ENCODE measurements at places on chromosomes 7 and 10.

DNA sequence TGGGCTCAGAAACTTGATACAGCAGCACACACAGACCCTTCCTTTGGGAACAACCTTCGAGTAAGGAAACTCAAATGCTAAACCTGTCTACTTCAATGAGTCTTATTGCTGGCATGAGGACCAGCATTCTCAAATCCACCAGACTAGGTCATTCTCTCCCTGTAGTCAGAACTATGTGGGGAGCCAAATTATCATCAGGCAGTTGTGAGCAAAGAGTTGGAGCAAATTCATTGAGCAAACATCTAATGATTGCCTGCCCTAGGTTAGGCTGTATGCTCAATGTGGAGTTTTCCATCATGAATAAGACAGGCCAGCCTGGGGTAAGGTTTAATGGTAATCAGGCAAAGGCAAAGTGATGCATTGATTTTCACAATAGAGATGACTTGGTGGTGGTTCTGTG, 3.6 kb downstream of the EPDR1 start:
- no peak for DNase-seq

DNA sequence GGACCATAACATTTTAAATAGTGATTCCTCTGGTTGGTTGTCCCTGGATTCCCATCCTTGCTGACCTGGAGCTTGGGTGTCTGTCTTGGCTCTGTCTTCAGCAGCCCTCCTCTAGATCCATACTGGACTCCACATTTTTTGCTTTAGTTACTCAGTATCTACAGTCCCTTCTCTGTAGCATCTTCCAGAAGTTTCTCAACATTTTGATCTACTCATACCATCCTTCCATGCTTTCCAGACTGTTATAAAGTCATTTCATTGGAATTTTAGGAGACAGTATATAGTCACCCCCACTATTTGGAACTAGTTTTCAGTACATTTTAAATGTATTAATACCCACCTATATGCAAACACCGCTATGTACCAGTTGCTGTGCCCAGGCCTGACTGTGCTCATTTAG, 25.8 kb downstream of the APBB1IP start:
- no peak for DNase-seq

DNA sequence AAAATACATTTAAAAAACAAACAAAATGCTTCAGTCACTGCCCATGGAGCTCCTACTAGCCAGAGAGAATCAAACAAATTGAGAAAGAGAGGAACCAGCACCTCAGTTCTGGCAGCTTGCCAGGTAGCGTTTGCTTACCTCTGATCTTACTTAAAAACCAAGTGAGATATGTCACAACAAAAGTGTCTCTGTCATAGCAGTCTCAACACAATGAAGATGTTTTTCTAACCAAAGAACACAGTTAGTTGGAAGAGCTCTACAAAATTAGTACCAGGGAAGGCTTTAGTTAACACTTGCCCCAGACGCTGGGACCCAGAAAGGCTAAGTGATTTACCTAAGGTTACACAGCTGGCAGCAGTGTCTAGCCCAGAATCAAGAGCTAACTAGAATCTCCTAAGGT, 3.4 kb downstream of the DOCK4 start:
- no peak for DNase-seq

GRCh38 chr7:20350518-20350951, 19.8 kb downstream of the ITGB8 start:
- no peak for DNase-seq

GRCh38 chr7:37247861-37248260, 200.8 kb downstream of the ELMO1 start:
- DNase-seq = no peak

DNA sequence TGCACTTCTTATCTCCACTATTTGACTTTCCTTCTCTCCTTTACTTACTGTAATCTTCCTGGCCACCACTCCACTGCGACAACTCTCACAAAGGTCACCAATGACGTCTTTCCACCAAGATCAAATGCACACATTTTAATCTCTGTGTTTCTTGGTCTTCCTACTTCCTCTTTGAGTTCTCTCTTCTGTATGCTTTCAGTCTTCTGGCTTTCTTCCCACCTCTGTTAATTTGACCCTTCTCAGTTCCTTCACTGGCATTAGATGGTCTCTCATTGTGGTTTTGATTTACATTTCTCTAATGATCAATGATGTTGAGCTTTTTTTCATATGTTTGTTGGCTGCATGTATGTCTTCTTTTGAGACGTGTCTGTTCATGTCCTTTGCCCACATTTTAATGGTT, 31.9 kb downstream of the FAM107B start:
- no peak for DNase-seq

Measured in brain pericyte (primary cell).